ENCODE measurements at places on chromosomes 5 and 9.

DNA sequence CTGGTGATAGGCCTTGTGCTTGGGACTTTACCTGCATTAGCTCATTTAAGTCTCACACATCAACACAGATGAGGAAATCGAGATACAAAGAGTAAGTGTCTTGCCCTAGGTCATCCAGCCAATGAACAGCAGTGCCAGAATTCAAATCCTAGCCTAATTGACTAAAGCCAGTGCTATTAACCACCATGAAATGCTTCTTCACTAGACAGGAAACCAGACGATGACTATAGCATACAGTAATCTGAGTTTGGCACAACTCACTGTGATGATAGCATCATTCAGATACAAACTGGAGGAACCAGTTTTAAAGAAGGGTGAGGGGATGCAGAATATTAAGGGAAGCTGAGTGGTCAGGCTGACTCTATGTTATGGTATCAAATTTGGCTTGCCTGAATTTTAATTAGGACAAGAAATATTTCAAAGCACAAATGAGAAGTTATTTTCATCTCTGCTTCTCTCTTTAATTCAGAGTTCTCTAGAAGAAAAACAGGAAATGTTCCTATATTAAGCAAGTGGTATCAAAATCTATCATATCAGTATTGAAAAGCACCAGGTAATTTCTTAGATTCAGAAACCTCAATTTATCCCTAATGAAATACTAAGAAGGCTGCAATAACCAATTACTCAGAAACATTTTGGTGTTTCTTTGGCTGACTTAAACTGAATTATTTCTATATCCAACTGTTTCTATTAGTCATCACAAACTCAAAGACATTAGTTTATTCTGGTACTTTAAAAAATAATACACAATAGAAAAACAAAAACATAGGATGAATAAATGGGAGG lies 147.0 kb upstream of the RASA1 start:
- DNase-seq = no peak

DNA sequence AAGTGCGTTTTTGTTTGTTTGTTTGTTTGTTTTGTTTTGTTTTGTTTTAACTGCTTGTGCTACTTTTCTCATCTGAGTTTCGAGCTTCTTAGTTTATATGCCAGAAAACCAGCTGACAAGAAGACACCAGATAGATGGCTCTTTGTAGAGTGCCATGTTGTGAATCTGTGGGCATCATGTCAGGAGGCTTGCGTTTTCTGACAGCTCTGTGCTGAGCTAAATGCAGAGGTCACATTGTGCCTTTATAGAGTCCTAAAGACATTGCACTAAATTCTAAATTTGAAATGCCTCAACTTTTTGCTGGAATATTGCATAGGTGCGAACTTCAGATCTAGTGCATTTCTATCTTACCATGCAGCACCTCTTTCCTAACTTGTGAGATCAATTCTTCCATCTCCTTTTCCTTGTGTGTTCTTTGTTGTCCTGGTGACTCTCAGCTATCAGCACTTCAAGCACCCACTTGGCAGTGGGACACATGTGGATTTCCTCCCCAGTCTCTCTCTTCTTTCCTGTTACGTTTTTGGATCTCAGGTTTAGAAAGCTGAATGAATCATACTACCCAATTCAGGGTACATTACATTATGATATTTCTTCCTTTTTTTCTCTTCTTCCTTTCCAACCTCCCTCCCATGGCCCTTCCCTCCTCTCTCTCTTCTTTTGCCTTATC lies 379.0 kb upstream of the RPS23 start:
- DNase-seq = no peak

- no peak for DNase-seq
Measured at GRCh38 chr5:130286971-130287370, 382.7 kb downstream of the CHSY3 start.

DNA sequence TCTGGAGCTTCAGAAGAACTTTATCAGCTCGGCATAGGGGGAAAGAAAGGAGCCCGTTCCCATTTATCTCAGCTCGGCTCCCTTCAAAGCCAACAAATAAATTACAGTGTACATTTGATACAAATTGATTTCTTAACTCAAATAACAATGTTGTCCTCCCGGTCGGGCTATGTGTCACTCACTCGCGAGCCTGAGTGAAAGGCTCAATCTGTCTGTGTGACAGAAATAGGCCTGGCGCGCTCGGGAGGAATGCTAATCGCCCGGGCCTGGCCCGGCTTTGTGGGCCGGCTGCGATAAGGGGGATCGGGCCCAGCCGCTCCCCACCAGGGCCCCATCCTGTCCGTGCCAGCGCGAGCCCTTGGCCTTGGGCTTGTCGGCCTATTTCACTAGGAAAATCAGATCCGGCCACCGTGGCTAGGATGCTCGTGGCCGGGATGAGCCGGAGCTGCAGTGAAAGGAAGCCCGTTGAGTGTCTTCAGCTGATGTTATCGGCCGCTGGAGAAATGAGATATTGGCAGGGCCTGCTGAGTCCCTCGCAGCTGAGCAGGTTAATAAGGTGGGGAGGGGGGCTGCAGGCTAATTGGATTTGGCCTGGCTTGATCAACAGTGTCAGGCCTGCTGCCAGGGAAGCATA lies 258.7 kb downstream of the IRX1 start:
- DNase-seq = no peak

DNA sequence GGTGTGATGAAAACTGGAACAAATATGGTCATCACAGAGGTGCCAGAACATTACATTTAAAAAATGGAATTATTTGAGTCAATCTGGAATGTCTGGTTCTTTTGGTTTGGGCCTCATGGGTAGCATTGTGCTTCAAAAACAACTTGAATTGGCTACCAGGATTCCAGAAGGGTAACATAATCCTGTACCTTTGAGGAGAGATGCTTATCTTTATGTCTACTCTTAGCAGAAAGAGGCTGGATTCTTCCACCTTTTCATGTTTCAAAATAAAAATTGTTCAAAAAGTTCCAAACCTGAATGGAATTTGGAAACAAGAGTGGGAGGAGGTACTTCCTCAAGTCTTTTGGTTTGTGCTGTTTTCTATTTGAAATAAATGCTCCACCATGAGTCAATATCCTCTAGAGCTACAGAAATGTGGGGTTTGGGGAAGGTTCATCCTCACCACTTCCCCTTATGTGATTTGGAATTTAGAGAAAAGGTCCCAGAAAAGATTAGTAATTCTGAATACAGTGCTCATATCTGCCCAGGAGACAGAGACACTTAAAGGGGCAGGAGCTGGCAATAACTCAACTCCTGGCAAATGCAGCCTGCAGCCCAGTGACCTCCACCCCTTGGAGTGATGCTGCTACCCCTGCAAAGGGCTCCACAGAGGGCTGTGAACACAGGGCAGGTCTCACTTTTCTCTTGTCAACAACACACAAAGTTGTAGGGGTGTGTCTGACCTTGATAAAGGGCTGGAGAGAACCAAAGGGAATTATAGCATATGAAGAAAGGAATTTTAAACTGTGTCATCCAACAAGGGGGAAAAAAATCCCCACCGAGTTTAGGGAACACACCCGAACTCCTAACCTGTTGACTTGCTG lies 272.8 kb downstream of the CWC27 start:
- no peak for DNase-seq

- no peak for DNase-seq
Measured at GRCh38 chr9:124632077-124632621, 125.0 kb upstream of the NR5A1 start.

DNA sequence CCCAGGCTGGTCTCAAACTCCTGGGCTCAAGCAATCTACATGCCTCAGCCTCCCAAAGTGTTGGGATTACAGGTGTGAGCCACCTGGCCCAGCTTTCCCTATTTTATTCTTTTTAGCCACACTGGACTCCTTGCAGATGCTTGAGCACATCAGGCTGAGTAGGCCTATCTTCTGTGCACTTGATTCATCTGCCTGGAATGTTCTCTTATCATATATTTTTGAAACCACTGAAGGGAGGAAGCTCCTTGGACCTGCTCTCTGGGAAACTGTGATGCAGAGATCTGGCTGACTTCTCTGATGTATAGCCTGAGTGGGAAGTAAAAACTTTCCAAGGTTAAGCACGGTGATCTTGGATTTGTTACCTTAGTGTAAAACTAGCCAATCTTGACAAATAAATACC lies 6.5 kb upstream of the MAT2B start:
- no peak for DNase-seq

GRCh38 chr5:96812851-96813250 lies 5.1 kb upstream of the ERAP1 start:
- DNase-seq = no peak

DNA sequence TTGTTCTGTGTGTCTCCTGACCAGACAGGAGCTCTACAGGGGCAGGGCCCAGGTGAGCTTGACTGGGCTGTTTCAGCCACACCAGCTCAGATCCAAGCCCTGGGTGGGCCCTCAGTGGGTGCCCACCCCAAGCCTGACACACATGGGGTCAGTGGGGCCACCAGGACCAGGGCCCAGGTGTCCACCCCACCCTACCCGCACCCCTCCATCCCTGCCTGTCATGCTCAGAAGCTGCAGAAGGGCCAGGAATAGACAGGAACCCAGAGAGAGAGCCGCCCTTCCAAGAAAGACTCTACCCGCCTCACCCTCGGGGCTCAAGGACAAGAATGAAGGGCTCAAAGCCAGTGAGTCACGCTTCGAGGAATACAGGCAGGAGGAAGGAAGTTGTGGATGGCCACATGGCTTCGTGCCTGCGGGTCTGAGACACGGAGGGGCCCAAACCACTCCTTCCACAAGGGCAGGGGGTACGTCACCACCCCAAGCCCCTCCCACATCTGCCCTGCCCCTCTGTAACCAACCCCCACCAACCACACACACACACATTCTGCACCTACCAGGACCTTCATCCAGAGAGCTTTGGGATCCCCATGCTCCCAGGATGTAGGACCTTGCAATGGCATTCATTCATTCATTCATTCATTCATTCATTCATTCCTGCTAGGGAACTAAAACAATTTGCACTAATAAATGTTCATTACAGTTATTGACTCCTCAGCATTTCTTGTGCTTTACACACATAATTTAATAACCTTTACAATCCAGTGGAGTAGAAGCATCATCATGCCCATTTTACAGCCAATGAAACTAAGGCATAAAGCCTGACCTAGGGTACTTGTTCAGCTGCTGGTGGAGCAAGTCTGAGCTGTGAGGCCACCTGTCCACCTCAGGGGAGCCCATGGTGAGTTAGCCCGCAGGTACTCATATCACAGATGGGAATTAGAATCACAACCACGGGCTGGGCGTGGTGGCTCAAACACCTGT lies 55.9 kb upstream of the STXBP1 start:
- peak; percentile 43 for DNase-seq

GRCh38 chr5:7548596-7548995 lies 152.7 kb downstream of the ADCY2 start:
- DNase-seq = no peak

- DNase-seq = no peak
Measured at GRCh38 chr9:2874001-2874750, 30.3 kb upstream of the PUM3 start.

GRCh38 chr9:69382135-69382534 lies 57.1 kb downstream of the ENTREP1 start:
- DNase-seq = no peak

- no peak for DNase-seq
Measured at GRCh38 chr5:148125641-148126040, 42.7 kb upstream of the SPINK14 start.

DNA sequence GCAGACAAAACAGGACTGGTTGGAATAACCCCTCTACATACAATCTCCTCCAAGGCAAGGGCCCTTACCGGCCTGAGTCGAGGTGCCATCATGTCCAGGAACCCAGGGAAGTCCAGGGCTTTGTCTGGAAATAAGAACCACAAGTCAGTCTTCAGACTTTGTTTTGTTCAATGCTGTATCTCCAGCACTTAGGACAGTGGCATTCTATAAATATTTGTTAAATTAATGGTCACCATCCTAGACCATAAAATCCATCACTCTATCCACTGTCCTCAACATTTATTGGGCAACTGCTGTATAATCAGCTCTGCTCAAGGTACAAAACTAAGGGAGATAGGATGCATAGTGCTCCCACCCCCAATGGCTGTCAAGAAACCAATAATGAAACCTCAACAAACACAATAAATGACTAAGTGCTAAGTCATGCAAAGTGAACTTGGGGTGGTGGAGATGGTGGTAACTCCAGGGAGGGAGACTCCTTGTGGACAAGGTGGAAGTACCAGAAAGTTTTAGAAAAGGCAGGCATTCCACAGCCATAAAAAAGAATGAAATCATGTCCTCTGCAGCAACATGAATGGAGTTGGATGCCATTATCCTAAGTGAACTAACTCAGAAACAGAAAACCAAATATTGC lies 5.0 kb downstream of the RELL2 start:
- no peak for DNase-seq

DNA sequence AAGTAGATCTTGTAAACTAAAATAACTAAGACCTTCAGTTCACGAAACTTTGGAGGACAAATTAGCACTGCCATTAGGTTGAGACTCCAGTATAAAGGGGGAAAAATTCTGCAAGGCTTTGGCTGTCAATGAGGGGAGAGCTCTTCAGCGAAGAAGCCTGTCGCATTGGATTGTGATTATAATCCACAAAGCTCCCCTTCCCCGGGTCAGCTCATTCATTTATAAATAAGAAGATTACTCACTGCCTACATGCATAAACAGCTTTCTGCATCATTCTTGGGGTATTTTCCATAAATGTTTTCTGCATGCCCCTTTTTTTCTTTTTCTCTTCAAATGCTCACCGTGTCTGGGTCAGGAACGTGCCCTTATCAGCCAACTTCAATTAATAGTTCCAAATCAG lies 196.7 kb downstream of the EBF1 start:
- no peak for DNase-seq

DNA sequence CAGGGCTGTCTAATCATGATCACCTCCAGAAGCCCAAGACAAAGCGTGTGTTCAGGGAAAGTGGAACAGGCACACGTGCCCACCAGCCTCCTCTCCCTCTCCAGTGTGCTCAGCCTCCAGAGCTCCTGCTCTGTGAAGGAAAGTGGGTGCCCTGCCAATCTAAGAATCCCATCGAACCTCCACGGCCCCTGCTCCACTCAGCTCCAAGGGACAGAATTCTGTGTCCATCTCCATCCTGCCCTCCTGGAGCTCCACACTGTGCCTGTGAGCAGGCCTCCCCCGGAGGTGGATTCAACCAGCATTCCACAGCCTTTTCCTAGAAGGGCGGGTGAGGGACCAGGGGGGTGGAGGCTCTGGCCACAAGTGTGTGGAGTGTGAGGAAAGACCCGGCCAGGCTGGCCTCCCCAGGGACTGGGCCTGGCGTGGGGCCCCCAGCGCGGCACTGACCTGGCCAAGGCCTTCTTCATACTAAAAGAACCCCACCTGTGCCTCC lies 6.0 kb downstream of the EEIG1 start:
- DNase-seq = no peak

DNA sequence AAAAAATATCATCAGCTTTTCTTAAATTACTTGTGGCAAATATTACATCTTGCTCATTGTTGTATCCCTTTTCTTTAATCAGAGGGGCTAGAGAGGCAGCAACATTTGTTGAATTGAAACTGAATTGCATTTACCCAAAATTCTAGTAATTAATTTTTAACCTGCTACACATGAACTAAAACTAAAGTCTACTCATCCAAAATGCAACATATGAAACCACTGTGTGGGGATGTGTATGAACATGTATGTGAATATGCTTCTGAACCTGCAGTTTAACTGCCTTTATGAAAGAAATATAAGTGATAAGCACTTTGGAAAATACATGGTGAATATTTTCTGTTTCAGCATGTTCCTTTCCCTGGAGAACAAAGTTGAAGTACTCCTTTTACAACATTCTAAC lies 158.5 kb downstream of the KIAA0825 start:
- no peak for DNase-seq
